H7 (cell line): ENCODE measurements at places on chromosomes 3 and 15.
A peak's percentile ranks its signal among the peaks of the same experiment; 100 is the strongest.

DNA sequence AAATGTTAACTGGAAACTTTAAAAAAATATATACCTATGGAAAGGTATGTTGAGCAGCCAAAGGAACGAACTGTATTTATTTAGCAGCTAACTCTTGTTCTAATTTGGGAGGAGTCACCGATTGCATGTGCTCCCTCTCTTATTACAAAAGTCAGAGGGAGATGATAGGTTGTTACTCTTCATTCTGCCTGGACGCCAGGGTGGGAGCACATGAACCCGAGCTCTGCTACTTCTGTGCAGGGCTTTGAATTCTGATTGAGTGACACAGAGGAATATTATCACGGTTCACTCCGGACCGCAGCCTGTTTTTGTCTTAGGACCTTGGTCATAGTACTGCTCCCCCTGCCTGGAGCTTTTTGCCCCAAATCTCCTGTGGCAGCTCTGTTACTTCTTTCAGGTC lies 36.9 kb upstream of the LRIG1 start:
- DNase-seq = peak; percentile 40

- no peak for DNase-seq
Measured at GRCh38 chr15:40192942-40193341, 32.1 kb downstream of the BUB1B start.

- DNase-seq = no peak
Measured at GRCh38 chr15:41051139-41051538, 64.9 kb downstream of the INO80 start.

- no peak for DNase-seq
Measured at GRCh38 chr3:192817506-192817905, 90.2 kb upstream of the FGF12 start.

DNA sequence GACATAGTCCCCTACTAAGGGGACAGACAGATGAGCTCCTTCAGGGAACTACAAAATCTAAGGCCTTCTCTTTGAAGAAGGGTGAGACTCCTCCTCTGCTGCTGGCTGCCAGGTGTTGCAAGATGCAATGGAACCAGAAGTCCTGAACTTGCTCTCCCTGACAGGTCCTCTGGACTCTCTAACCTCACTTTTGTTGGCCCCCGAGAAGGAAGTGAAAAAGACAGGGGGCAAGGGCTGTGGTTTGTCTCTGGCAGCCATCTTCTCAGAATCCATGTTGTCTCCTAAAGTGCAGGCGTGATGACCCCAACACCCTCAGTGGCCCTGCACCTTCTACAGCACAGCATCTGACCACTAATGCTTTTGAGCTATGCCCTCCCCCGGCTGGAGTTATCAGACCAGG lies 292.5 kb downstream of the CHST2 start:
- no peak for DNase-seq

GRCh38 chr3:127387119-127387518 lies 99.3 kb upstream of the PRR20G start:
- no peak for DNase-seq

GRCh38 chr3:14141602-14142341 lies 16.9 kb downstream of the TMEM43 start:
- no peak for DNase-seq

DNA sequence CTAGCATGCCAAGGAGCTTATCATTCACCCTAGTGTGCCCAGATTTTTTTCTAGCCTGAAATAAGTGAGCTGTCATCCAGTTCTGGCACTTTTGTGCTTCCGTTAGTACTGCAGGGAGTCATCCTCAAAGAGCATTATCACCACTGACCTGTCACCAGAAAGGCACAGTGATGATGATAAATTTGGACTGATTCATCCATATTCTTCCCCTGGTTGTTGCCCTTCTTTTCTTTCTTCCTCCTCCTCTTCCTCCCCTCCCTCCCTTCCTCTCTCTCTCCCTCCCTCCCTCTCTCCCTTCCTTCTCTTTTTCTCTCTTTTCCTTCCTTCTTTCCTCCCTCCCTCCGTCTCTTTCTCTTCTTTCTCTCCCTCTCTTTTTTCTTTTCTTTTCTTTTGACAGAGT lies 21.3 kb downstream of the SLC35G2 start:
- no peak for DNase-seq

GRCh38 chr3:117602058-117602644 lies 892.6 kb downstream of the TUSC7 start:
- DNase-seq = no peak

GRCh38 chr3:142618917-142619461 lies 22.8 kb downstream of the PLS1 start:
- no peak for DNase-seq

- peak; percentile 78 for DNase-seq
Measured at GRCh38 chr3:42526616-42527367, 24.3 kb downstream of the VIPR1 start.

- no peak for DNase-seq
Measured at GRCh38 chr3:31369637-31370379, 162.9 kb upstream of the STT3B start.

GRCh38 chr15:46961795-46962194 lies 755.5 kb upstream of the SEMA6D start:
- DNase-seq = no peak

GRCh38 chr3:13844911-13845310 lies 35.0 kb downstream of the WNT7A start:
- no peak for DNase-seq

DNA sequence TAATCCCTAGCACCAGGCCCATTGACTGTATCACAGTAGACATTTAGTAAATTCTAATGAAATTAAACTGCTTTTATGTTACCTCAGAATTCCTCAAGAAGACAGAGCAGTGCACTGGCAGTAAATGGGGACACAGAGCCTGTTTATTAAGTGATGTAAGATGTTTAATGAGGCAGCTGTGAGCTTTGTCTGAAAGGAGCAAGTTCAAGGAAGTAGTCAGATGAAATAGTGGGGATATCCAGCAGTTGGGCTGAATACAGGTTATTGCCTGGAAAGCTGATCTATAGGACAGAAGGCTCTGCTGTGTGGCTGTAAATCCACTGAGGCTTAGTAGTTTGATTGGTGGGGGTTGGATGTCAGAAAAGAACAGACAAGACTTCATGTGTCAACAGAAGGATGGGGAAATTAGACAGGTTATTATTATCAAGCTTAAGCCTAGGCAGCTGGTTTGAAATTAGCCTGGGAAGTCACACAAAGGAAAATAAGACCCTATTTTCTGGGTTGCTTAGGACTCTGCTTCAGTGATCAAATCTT lies 62.2 kb downstream of the PFN2 start:
- DNase-seq = no peak

DNA sequence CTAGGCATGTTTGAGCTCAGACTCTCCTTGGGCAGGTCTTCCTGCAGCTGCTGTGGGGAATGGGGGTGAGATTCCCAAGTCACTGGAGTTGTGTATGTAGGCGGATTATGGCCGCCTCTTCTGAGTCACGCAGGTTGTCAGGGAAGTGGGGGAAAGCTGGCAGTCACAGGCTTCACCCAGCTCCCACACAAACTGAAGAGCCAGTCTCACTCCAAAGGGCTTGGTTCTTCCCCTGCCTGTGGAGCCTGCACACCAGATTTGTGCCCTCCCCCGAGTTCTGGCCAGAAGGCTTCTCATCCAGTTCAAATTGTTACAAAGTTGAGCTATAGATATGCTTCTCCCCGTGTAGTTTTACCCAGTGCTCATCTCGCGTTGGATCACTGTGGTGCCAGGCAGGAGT lies 53.5 kb downstream of the CPNE4 start:
- DNase-seq = no peak

DNA sequence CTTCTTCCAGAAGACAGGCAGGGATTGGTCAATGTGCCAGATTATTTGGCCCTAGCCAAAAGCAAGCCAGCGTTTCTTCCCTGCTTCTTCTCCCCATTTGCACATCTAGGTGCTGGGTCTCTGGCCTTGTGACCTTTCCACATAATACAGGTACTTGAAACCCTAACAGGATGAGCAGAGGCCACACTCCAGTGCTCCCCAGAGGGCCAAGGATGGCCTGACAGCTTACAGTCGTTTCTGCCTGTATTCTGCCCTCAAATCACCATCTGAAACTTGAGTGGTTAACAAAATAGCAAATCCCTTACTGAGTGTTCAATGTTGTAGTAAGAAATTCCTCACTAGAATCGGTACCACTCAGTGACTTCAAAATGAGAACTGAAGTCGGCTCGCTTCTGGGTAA lies 29.1 kb downstream of the MKRN2 start:
- no peak for DNase-seq

DNA sequence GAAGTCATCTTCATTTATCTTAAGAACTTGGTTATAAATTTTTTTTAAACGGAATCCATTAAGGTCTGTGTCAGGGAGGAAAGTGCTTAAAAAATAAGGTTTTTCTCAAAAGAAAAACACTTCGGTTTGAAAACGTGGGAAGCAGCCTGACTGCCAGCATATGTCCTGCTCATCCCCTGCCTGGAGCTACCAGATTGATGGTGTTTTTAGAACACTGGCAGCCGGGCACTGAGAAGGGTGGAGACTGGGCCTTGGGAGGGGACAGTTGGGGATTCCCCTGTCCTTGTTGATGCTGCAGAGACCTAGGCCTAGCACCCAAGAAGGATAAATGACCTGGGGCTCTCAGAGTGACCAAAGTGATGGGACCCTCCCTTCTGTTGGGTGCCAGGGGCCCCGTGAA lies 296.9 kb downstream of the EPHB1 start:
- no peak for DNase-seq

DNA sequence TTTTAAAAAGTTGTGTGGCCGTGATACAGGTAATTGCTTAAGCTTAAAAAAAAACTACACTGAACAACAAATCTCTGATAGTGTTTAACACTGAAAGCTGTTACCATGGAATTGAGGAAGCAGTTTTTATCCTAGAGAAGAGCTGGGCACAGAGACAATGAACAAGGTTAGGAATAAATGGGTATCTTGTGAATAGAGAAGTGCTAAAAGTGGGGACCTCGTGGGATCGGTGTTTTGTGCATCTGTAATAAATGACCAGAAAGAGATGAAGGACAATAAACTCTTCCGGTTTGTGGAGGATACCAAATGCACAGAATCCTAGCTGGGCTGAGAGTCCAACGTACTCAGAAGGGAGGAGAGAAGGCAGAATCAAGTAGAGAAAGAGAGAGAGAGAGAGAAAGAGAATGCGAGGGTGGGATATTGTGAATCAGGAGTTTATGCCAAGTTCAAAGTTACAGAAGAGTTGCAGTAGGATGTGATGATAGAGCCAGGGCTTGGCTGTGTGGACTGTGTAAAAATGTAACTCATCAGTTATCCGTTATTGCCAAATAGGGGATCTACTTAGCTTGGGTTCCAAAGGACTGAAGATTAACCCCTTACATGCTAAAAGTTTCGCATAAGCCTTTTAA lies 148.9 kb downstream of the IL20RB start:
- no peak for DNase-seq

GRCh38 chr15:38768970-38769369 lies 204.4 kb upstream of the RASGRP1 start:
- DNase-seq = peak; percentile 18

- DNase-seq = no peak
Measured at GRCh38 chr3:142935963-142936362, 27.5 kb downstream of the PAQR9 start.

DNA sequence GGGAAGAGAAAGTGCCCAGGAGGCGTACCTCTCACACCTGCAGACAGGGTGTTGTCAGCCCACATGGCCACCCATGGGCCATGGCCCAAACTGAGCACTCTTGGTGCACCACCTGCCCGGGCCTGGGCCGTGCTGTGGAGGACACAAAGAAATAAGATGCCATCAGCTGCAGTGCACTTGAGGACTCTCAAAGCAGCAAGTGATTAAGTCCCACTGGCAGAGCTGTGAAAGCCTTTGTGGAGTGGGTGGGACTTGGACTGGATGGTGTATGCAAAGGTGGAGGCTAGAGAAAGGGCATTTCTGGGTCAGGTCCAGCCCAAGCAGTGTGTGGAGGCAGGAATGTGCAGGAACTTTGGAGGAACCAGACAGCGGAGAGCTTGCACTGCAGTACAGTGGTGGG lies 122.3 kb downstream of the MEGF11 start:
- no peak for DNase-seq

DNA sequence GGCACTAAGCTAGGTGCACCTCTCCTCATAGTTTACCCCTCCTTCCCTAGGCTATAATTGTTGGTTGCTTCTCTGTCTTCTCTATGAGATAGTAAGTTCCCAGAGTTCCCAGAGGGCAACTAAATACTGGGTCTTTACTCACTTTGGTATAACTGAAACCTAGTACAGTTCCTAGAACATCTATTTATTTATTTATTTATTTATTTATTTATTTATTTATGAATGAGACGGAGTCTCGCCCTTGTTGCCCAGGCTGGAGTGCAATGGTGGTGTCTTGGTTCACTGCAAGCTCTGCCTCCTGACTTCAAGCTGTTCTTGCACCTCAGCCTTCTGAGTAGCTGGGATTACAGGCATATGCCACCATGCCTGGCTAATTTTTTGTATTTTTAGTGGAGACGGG lies 71.1 kb upstream of the FLNB start:
- DNase-seq = no peak

DNA sequence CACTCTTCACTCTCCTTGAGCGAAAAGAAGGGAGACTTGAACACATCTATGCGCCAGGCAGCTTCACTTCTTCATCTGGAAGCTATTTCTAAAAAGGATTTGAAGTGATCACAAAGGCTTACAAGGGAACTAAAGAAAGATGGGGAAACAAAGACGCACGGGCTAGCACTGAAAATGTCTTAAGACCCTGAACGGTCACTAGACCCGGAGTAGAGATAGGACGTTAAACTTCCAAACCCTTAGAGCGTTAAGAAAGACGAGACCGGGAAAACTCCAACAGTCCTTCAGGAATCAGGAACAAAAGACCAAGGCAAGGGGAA lies 47.5 kb upstream of the EPHB3 start:
- no peak for DNase-seq

- DNase-seq = no peak
Measured at GRCh38 chr3:114270019-114270418, 23.8 kb upstream of the TIGIT start.

- peak; percentile 55 for DNase-seq
Measured at GRCh38 chr3:69085168-69085832, 563 bp downstream of the ARL6IP5 start.

GRCh38 chr15:40038275-40038637 lies 725 bp downstream of the SRP14 start:
- DNase-seq = no peak

DNA sequence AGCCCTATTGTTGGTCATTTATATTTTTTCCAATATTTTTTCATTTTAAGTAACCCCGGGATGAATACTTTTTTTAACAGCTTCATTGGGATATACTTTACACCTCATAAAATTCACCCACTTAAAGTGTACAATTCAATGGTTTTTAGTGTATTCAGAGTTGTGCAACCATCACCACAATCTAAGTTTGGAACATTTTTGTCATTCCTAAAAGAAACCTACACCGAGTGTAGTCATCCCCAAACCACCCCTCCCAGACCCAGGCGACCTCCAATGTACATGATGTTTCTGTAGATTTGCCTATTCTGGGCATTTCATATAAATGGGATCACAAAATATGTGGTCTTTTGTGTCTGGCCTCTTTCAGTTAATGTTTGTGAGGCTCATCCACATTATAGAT lies 118.3 kb upstream of the FRMD4B start:
- no peak for DNase-seq
